ENCODE measurements at places on chromosomes 3 and 15.

DNA sequence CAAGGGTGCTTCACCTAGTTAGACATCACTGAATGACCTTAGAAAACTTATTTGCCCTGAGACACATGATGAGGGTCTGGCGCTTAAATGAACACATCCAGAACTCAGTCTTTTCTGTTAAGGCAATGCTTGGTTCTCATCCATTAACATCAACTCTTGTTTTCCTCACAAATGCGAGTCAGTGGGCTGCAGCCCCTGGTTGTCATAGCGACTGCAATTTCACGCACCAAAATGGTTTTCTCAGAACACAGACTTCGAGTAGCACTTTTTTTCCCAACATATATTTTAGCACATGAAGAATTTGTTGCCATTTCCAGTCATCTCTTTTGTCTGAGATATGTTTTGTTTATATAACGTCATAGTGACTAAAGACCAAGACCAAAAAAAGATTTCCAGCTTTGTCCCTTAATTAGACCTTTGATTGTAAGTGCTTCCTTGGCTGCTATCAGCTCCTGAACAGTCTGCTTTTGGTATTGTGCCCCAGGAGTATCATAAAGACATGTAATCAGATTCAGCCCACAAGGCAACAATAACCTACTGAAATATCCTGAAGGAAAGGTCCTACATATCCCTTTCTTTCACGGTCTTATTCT, 68.5 kb downstream of the GPR176 start:
- DNase-seq: no peak

- DNase-seq: no peak
Observed at GRCh38 chr3:113615976-113616375, 80.5 kb downstream of the USF3 start.

GRCh38 chr15:38042211-38042610, 107.8 kb downstream of the TMCO5A start:
- DNase-seq: no peak

- DNase-seq: no peak
Observed at GRCh38 chr3:187983484-187984124, 170.4 kb upstream of the LPP start.
